ENCODE measurements at places on chromosomes 5 and 9.

DNA sequence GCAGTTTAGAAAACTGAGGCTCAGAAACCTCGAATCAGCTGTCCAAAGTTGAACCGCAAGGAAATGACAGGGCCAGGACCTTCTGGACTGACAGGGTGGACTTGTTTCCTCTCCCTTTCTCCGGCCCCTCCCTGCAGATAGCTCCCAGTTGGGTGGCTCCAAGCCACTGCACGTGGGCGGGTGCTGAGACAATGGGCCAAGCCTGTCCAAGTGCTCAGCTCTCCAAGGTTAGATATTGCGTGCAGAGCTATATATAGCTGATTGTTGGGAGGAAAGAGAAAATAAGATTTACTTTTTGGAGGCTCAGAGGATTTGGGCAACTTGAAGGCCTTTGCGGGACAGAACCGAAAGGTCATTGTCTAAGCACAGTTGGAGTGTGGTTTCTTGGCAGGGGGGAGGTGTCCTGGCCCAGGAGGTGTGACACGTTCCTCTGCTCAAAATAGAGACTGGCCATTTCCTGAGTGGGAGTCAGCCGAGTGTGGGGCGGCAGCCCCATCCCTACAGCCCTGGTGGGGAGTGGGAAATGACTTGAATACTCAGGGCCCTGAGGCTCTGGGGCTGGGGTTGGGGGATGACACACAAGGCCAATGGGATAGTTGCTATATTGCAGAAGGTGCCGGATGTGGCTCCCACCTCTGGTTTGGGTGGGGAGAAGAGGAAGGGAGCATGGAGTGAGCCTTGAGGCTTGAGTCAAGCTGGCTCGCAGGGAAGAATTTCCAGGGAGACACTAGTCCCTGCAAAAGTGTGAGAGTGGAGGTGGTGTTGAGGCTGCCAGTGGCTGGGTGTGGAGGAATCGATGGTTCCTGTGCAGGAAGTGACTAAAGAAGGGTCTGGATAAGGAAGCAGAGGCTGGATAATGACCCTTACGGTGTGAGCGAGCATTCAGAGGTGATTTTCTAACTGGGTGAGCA lies 44.4 kb upstream of the SMAD5 start:
- peak; percentile 88 for DNase-seq

DNA sequence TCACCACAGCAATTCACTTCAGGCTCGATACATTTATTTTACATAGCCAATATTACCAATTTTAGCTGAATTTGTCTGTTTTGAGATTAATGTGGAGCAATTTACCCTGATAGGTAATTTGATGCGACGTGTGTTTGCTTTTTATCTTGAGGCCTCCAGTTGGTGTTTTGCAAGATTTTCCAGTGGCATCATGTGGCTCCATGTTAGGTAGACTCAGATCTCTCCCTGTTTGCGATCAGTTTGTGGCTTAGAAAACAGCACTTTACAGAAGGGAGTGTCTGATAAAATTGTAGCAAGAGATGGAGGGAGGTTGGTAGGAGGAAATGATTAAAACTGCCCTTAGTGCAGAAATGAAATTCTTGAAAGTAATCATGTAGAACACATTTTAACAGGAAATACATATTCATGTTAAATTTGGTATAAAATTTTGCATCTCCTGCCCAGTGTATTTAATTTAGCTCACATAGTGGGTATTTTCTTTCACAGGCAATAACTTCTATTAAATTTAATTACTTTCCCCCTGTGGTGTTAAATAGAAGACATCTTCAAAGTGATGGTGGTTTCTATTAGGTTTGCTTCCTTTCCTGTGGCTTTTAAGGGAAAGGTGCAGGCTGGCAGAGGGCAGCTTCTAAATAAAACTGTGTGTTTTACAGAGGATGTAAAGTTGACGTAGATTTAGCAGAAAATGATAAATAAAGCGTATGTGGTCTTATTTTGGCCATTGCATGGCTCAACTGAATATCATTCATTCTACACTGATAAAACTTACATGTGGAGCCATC lies 135.8 kb downstream of the KDM4C start:
- DNase-seq, result no peak

GRCh38 chr9:75152416-75152815 lies 64.1 kb downstream of the OSTF1 start:
- no peak for DNase-seq

DNA sequence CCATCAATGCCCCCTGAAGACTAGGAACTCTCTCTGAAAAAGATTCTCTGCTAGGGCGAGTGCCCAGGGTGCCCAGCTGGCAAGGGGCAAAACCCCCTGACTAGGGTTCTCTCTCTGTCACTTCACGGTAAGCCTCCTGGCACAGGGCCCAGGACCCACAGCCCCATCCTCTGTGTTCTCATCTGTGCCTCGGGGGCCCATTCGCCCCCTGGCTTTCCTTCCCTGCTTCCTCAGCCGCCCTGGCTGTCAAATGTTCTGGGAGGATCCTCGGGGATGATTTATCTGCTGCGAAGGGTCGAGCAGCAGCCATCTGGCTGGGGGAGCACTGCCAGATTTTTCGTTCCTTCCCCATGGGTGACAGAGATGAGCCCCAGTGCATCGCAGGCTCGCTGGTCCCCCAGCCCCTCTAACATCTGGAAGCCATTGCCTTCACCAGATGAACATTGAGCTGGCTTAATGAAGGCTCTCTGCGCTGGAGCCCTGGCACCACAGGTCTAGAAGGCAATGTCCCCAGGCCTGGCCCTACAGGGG lies 24.2 kb downstream of the HMCN2 start:
- DNase-seq, result no peak

DNA sequence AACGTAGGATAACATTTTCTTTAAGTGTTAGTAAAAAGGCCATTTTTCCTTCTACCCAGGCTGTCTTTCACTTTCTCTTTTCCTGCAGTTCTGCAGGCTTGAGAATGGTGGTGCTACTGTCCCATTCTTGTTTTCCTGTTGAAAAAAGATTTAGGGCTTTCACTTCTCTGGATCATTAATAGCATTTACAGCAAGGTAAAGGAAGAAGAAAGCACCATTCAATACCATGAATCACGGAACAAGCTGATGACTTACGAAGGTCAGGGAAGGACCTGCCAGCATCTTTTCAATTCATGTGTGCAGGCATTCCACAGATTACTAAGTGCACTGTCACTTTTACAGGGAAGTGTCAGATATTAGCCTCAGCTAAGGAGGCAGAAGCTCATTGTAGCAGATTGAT lies 292.8 kb downstream of the YTHDC2 start:
- no peak for DNase-seq

DNA sequence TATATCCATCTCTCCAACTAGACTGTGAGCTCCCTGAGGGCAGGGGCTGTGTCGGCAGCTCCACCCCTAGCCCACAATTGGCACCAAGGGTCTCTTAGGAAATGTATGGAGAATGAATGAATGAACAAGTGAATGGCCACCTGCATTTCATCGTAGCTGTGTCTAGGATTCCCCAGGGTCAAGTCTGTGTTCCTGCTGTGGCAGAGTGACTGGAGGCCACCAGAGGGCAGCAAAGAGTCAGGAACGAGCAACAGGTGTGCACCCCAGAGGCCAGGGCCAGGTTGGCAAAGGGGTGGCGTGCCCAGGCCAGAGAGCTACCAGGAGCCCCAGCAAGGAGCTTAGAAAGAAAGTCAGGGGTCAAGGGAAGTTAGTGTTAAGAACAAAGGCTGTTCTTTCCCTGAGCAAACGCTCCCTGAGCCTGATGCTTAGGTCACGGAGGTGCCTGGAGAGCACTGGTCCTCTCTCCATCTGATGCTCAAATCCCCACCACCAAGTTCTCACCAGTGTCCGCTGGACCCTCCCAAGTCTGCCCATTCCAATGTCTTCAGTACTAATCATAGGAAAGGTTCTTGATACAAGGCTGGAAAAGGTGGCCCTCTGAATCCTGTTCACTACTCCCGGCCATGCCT lies 160.7 kb downstream of the PAX5 start:
- peak; percentile 73 for DNase-seq

- DNase-seq, result no peak
These were observed 107.4 kb downstream of the MCTP1 start for GRCh38 chr5:95177456-95177855.

- DNase-seq, result no peak
These were observed 12.5 kb downstream of the STC2 start for GRCh38 chr5:173315495-173316338.

DNA sequence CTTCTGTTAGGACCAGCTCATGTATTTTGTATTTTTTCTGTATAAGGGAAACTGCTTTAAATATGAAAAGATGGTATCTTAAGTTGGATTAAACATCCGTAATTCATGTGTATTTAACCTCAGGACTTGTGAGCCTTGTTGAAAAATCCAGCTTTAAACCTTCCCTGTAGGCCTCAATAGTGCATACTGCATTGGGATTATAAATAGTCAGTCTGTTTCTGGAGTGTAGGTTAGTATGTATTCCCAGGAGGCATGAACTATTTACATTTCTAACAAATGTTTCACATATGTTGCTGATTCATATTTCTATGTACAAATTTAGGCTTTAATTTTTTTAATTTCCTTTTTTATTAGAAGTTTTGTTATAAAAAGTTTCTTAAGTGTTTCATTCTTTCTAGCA lies 137.9 kb upstream of the GRHPR start:
- no peak for DNase-seq

DNA sequence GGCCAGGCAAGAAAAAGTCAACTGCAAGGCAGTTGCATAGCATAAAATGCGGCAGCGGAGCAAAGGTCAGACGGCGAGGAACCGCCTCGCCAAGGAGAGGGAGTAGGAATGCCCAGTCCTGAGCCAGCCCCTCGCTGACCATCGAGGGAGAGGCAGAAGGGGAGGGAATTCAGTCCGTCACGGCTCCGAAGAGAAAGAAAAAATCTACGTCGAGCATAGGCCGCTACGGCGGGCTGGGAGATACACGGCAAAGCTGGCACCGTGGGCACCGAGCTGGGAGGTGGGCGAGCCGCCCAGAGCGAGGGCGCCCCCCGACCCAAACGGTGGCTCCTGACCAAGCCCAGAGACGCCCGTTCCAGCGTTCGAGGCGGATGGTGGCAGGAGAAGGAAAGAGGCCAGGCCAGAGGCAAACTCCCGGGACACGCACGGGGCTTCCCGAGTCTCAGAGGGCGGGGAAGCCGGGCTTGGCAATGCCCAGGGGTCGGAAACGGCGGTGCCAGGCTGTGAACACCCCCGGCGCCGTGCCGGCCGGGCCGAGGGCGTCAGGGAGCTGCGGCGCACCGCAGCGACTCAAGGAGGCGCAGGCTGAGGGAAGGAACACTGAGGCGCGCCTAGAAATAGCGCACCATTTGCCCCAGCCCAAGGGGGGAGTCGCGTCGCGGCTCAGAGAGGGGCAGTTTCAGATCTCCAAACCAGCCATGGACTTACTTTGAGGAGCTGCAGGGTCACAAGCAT lies 518 bp downstream of the SPRY4 start:
- peak; percentile 47 for DNase-seq

DNA sequence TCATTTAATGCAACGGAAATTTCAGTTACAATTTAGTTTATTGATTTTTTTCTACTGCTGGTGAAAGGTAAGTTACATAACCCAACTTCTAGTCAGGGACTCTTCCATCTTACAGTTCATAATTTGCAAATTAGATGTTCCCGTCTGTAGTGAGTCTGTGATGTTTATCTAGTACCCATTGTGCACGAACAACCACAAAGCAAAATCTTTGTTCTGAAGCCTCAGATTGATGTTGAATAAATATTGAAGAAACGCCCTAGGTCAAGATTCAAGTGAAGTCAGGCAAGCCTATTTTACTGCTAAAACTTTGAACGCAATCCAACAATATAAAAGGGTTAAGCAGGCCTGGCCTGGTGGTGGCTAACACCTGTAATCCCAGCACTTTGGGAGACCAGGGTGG lies 43.1 kb downstream of the BASP1 start:
- no peak for DNase-seq

Data from psoas muscle (tissue), 8 donors.